CD14-positive monocyte (primary cell): ENCODE measurements at places on chromosomes 2 and 18.

- DNase-seq: no peak
Measured at GRCh38 chr2:236794176-236794957, 224.7 kb downstream of the ACKR3 start.

DNA sequence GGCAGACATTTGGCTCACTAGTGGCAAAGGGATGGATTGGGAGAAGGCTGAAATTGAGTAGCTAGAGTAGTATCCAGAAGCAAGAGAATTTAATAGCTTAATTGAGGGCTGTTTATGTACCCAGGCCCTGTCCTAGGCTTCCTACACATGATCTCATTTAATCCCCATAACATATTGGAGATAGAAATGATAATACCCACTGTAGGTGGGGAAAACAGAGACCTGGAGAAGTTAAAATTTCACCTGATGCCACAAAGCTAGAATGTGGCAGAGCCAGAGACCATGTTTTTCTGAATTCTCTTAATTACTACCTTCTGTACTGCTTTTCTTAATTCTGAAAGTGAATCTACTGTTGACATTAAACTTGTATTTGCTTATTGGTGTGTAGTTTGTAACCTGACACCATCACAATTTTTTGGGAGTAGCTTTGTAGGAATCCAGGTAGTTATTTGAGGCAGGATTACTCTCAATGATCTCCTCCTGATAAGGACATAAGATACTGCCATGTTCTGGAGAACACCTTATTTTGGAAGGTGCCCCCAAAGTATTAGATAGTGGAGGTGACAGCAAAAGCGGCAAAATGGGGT is 42.2 kb downstream of the RAB10 start:
- no peak for DNase-seq

GRCh38 chr2:25187729-25188350 is 19.5 kb upstream of the POMC start:
- DNase-seq: no peak

DNA sequence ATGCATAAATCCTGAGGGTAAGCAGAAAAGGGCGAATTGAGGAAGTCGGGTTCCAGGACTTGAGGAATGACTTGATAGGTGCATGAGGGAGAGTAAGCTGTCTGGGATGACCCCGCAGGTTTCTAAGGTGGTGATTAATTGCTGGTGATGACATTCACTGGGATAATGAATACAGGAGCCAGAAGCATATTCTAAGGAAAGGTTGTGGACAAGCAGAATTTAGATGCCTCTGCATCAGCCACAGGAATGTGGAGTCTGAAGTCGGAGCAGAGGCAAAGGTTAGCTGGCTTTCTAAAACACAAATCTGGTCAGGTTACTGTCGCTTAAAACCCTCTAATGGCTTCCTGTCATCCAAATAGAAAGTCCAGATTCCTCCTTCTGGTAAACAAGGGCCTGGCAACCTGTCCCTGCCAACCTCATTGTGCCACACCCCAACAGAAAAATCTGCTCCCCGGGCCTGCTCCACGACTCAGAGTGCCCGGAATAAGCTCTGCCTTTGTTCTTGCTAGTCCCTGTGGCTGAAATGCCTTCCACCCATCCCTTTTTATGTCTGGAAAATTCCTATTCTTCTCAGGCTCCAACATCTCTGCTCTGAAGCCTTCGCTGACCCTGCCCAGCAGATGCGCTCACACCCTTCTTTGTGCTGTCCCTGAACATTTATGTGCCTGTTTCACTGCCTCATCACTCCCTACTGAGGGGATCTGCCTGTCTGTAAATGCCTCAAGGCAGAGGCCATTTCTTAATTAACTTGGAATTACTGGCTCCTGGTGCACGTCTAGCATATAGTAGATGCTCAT is 11.3 kb upstream of the TMEM214 start:
- DNase-seq: no peak

DNA sequence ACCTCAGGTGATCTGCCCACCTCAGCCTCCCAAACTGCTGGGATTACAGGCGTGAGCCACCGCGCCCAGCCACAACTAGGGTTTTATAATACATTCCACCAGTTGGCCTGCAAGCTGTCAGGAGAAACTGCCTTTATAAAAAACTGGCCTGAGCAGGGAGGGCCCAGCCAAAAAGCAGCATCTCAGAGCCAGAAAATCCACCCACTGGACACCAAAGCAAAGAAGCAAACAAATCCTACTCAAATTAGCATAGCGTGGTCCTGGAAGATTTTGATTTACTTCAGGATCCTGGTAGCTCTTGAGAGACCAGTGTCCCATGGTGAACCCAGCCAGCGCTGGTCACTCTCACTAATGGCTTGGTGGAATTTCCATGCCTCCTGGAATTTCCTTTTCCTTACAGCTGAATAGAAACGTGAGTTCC is 60.0 kb upstream of the PXDN start:
- DNase-seq: no peak

- DNase-seq: no peak
Measured at GRCh38 chr18:14100503-14101286, 31.5 kb downstream of the ZNF519 start.

GRCh38 chr2:35963357-35963756 is 392.2 kb upstream of the CRIM1 start:
- no peak for DNase-seq
